ENCODE measurements at places on chromosomes 3 and 15.

DNA sequence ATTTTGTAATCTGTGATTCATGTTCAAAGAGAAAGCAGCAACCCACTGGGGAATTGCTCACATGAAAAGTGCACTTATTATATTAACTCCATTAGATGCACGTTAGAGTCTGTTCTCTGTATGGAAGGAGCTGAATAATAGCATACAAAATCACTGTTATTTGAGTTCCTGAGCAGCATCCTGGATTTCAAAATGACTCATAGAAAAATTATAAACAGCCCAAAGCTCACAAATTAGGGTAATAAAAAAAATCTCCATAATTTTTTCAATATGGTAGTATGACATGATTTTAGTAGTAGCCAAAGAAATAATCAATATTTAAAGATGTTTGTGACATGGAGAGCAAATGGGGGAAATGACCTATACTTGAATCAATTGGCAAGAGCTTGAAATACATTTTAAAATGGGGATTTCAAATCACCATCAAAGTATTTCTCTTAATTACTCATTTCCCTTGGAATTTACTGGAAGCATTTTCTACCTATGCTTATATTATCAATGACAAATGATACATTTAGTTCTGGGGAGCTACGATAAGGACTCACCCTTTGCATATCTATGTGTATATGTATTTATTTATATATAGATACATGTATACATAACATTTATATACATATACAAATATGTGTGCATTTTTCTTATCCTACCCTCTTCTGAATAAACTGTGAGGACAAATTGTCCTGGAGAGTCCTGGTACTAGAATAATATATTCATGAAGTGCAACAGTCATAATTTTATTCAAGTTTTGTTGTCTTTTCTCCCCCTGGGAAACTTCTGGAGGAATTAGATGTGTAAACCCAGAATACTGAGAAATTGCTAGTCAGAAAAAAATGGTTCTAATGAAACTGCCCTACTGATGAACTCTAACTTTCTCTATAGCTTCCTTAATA is 116.3 kb downstream of the RPL22L1 start:
- DNase-seq, result no peak

DNA sequence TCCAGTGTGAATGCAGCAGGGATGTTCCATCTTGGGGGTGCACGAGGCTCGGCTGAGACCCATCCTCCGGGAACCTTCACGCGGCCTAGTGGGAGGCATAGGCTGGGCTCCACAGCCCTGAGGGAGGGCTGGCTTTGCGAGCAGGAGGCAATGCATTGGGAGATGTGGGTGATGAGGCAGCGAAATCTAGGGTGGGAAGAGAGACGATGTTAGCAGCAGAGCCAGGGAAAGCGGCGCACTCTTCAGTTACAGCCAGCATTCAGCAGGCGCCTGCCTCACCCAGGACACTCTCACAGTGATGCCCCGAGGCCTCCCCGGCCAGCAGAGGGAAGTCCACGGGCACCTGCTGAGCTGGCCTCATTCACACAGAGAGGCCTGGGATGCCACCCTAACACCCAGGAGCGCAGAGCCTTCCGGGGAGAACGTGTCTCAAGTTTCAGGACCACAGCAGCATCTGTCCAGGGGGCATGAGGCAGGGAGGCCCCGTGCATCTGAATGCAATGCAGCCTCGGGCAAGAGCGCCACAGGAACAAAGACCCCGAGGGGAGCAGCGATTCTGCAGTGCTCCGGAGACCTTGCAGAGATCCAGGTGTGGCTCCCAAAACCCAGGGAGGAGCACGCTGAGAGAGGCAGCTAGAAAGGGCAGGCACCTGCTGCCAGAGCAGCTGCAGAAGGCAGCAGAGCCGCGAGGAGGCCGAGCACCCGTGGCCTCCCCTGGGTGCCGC is 102.4 kb downstream of the NUP210 start:
- DNase-seq, result no peak

DNA sequence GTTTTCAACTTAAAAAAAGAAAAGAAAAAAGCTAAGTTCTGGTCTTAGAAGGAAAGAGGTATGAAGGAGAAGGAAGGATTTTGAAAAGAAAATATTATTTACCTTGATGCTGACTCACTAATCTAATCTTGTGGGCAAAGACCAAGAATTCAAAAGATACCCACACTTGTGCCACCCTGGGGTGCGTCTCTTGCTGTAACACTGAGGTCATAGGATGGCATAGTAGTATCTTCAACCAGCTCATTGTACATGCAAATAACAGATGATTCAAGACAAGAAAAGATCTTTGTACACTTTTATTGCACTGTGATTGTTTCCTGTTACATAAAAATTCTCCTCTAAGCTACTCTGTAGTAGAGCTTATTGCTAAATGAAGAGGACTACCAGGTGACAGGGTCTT is 17.3 kb downstream of the PLS1 start:
- DNase-seq, result no peak

DNA sequence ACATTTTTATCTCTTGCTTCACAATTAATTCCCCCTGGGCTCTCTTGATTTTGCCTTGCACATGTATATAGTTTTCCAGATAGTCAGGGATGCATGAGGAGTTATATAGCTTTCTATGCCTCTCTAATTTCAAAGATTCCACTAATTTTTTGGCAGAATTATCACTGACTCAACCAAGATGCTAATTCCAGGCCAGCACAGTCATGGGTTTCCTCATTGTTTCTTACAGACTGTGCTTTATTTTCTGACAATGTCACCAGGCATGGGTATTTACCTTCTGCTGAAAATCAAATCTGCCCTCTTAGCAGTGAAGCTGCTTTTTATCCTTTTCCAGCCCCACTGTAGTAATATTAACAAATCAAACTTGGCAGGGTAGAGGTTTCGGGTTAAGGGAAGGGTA is 1520.6 kb upstream of the CADM2 start:
- DNase-seq, result peak; percentile 38

DNA sequence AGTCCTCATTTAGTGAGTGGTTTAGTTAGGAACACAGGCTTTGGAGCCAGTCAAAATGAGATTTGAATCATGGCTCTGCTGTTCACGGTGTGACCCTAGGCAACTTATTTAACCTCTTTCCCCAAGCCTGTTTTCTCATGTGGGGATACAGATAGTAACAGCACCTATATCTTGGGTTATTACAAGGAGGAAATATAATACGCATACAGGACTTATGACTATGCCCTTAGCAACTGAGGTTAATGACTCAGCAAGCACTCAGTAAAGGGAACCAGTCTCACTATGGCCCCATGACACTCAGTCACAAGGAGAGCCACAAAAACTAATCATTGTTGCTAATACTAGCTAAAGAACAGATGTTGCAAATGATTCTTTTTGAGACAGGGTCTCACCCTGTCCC is 45.9 kb downstream of the SUMF1 start:
- no peak for DNase-seq

- no peak for DNase-seq
These were observed 105.7 kb downstream of the IGF1R start for GRCh38 chr15:98753726-98754656.

GRCh38 chr3:129606636-129607390 is at the start of gene PLXND1:
TSS of gene PLXND1 (minus strand) at chr3:129606676. CDS start at chr3:129606639, 37 bp downstream.
- DNase-seq, result no peak

DNA sequence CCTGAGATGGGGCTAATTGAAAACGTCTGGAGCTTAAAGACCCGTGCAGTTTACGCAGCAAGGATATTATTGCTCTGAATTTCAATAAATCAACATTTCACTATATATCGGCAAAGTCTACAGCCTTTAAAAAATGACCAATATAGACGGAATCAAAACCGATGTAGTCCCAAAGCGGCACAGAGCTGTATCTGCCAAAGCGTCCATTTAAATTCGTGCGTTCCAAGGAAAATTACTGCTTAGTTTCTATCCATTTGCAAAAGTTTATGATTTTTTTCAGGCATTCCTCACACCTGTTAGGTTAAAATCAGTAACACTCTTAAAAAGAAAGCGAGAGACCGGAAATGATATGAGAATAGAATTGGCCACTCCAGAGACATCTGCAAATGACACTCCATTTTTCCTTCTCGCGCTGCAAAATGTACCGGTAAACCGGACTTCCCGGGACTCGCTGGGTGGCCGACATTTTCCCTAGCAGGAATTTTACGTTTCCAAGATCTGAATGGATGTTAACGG is 777 bp upstream of the EIF4A2 start:
- no peak for DNase-seq

DNA sequence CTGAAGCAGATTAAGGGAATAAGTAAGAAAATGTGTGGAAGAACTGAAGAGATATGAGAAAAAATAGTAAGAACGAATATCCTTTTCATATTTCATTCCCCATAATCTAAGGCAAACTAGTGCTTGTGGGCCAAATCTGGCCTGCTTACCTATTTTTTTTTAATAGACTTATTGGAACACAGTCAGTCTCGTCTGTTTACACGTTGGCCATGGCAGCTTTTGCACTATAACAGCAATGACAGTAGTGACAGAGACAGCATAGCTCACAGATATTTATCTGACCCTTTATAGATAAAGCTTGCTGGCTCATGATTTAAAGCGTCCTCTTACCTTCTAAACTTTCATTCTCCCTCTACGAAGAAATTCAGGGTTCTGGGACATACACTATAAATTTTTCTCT is 50.0 kb upstream of the CDAN1 start:
- DNase-seq, result no peak

- peak; percentile 9 for DNase-seq
These were observed 44.0 kb downstream of the MFSD1 start for GRCh38 chr3:158845765-158846350.

GRCh38 chr15:74648051-74648842 is 32.6 kb downstream of the CLK3 start:
- no peak for DNase-seq

DNA sequence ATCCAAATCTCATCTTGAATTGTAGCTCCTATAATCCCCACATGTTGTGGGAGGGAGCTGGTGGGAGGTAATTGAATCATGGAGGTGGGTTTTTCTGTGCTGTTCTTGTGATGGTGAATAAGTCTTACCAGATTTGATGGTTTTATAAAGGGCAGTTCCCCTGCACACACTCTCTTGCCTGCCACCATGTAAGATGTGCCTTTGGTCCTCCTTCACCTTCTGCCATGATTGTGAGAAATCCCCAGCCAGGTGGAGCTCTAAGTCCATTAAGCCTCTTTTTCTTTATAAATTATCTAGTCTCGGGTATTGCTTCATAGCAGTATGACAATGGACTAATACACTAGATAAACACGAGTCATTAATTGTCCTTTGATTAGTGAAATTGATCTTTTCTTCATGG is 214.5 kb upstream of the CFAP20DC start:
- DNase-seq, result no peak

DNA sequence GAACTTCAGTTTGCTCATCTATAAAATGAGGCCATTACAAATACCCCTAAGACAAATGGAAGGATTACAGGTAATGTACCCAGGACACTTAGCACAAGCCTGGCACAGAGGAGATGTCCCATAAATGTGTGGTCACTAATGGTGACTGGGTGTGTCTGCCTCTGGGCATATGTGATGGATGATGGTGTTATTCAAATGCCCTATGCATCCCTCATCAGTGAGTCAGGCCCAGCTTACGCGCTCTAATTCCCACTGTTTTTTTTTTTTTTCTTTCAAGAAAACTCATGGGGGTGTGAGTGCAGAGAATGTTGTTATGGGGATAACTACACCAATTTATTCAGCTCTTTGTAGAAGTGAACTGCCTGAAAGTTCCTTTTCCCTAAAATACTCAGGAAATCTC is 23.6 kb upstream of the KIF23 start:
- no peak for DNase-seq

DNA sequence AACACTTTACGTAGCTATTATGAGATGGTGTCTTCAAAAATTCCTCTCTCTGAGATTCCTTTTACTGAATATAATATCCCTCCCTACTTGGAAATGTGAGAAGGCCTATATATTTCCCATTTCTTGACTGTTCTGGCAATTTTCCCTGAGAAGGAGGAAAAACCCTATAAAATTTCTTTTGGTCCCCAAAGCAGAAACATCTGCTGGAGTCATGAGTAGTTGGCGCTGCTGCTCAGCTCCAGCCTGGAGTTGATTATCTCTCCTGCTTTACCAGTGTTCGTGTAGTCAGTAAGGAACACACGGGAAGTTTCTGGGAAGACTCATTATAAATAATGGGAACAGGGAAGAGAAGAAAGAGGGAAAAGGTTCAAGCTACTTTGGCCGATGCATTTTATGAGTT is 680.1 kb downstream of the EPHA3 start:
- DNase-seq, result no peak

DNA sequence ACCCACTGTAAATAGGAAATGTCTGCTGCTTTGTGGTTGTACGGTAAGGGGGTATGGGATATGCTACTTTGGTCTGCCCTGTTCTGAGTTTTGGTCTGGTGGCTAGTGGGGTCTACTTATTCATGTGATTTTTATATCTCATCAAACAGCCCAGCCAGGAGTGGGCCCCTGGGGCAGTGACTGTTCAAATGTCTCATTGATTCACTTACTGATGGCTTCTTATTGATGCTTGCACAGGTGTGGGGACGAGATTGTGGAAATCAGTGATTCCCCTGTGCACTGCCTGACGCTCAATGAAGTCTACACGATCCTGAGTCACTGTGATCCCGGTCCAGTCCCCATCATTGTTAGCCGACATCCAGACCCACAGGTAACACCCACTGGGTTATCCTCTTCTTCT is 38.5 kb downstream of the STARD5 start:
- DNase-seq, result no peak

GRCh38 chr3:45889337-45889736 is 3.0 kb downstream of the CCR9 start:
- no peak for DNase-seq

GRCh38 chr3:23580096-23580713 is 225.6 kb upstream of the UBE2E1 start:
- DNase-seq, result no peak

GRCh38 chr3:138062037-138062436 is 52.1 kb downstream of the CLDN18 start:
- no peak for DNase-seq

All from astrocyte of the cerebellum (primary cell).